NCI-H1048 (cell line): ENCODE measurements at places on chromosomes 3 and 15.
A peak's percentile ranks its signal among the peaks of the same experiment; 100 is the strongest.

DNA sequence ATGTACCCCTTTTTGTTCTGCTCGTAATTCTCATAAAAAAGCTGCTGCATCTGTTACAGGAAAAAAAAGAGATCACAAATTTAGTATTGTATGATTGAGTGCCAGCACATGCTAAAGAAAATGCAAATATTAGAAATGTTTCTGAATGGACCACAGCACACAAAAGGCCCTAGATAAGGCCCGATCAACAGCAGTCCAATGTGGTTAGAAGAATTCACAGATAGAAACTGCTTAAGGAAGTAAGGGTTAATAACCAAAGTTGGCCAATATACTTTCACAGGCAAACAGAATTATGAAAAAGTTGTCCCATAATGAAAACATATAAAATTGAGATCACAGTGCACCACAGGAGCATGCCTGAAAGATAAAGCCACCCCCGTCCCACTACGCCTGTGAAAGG, 72.9 kb downstream of the CHSY1 start:
- no peak for DNase-seq

DNA sequence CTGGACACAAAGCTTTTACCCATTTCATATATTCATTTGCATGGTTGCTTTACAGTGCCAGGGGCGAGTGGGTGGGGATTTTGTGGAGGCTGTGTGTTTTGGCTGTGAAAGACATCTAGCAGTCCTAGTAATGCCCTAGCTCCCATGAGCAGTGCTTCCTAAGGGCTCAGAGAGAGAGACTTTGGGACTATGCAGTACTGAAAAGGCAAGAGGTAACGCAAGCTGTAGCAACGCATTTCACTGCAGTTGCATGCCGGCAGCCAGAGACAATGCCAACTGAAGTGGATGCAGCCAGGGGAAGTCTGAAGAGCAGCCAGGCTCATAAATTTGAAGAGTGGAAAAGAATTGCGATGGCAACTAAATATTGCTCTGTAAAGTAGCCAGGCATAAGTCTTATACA, 27.4 kb upstream of the ATP10A start:
- DNase-seq = no peak

DNA sequence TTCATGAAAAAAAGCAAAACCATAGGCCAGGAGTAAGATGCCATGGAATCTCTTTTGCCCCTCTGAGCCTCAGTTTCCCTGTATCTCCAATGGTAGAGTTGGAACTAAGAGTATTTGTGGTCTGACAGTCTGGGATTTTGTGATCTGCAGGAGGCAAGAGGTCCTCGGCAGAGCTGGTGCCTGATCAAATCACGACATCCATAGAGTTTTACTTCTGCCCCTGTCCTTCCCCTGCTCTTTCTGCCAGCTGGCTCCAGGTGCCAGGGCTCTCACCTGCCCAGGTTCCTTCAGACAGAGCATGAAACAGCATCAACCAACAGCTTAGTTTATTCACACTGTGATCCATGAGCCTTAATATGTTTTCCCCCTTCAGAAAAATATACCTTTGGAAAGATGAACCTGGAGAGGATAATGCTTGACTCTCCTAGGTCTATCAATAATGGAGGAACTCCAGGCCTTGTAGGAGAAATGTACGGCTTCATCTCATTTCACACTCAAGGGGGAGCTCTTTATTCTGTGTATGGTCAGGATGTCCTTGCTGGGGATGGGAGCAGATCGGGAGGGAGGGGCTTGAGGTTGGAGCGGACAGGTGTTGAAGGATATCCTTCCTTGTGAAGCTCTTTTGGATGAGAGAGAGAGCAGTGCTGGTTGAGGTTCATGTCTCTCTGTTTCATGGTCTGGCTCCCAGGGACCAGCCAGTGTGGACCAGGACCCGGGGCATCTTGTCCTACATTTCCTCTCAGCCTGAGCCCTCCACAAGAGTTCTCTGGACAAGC, 309.9 kb downstream of the RPLP1 start:
- no peak for DNase-seq

- no peak for DNase-seq
Measured at GRCh38 chr15:77620297-77620696, 12.4 kb downstream of the LINGO1 start.

- no peak for DNase-seq
Measured at GRCh38 chr3:127712881-127713771, 40.4 kb downstream of the ABTB1 start.

GRCh38 chr3:49628249-49628648, 45.9 kb upstream of the APEH start:
- no peak for DNase-seq

- DNase-seq = peak; percentile 26
Measured at GRCh38 chr3:129650256-129650872, 43.9 kb upstream of the PLXND1 start.

- no peak for DNase-seq
Measured at GRCh38 chr15:51022206-51022605, 72.5 kb downstream of the TNFAIP8L3 start.

- DNase-seq = no peak
Measured at GRCh38 chr3:47473391-47473790, 2.4 kb downstream of the SCAP start.
